ENCODE measurements at places on chromosomes 2 and 18.

DNA sequence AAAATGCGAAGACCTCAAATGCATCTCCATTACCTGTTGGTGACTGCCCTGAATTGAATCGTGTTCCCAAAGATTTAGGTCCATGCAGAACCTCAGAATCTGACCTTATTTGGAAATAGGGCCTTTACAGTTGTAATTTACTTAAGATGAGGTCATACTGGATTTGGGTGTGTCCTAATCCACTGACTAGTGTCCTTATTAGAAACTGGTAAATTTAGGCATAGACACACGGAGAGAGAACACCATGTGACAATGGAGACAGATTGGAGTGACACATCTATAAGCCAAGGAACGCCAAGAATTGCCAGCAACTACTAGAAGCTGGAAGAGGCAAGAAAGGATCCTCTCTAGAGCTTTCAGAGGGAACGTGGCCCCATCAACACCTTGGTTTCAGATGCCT is 203.1 kb downstream of the SMAD2 start:
- DNase-seq: no peak

GRCh38 chr18:73670039-73670438 is 477.6 kb downstream of the FBXO15 start:
- no peak for DNase-seq

GRCh38 chr2:119354860-119355259 is 11.8 kb downstream of the C2orf76 start:
- DNase-seq: no peak

DNA sequence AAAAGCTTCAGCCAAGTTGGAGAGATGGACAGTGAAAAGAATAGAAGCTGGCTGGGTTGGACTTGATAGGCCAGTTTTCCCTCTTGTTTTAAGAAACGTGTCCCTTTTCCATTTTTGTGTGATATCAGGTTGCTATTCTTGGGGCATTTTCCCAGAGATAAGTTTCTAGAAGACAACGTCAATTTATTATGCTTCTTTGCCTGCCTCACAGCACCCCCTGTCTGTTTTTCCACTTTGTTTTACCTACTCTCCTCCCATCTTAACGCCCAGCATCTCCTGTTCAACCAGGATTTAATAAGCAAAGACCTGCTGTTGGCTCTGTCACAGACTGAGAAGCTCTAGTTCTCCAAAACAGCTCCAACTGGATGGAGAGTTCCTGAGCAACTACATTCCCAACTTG is 317.8 kb upstream of the ZNF521 start:
- DNase-seq: no peak

GRCh38 chr2:176967911-176968450 is 244.6 kb upstream of the HNRNPA3 start:
- no peak for DNase-seq

Measured in activated T-helper 1 cell treated with anti-CD3 and anti-CD28 coated beads, Interleukin-2, amount 50 U/mL, for 16 hours (primary cell).